ENCODE measurements at places on chromosomes 5 and 9.

GRCh38 chr5:180070756-180071530 is 616 bp downstream of the RNF130 start:
- DNase-seq: peak; percentile 57

DNA sequence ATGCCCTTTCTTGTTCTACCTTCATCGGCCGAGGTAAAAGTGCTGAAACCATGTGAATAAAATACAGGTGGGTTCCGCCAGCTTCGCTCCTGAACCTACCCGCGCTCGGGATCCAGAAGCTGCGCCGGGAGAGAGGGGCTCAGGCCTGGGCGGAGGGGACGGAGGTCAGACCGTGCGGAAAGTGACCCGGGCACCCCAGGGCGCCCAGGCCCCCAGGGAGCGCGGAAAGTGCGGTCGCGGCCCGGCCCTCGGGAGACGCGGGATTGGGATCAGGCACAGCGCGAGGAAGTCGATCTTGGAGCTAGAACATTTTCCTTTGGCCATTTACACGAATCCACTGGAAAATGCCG is 329 bp downstream of the SYK start:
- DNase-seq: no peak

GRCh38 chr9:682633-683508 is 158.6 kb upstream of the DMRT1 start:
- no peak for DNase-seq

- peak; percentile 80 for DNase-seq
Measured at GRCh38 chr5:149452007-149452664, 73.0 kb upstream of the IL17B start.

DNA sequence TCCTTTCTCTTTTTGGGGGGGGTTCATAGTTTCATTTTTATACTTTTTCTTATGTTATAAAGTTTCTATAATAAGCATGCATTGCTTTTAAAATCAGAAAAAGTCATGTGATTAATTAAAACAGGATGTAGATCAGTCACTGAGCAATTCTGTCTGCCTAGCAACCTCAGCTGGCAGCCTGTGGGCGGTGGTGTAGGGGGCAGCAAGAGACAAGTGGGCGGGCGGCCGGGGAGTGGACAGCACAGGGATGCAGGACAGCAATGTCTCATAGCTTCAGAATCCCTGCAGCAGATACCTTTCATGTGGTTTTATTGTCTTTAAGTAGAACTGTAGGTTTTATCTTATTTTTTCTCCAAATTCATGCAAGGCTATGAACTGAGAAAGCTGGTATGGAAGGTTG is 101.9 kb upstream of the S1PR3 start:
- no peak for DNase-seq

- peak; percentile 19 for DNase-seq
Measured at GRCh38 chr5:44048276-44048984, 340.8 kb downstream of the FGF10 start.

GRCh38 chr5:139222346-139222745 is 24.2 kb upstream of the SIL1 start:
- DNase-seq: no peak

GRCh38 chr5:108747774-108748400 is at the start of gene FER:
Gene FER (plus strand): TSS chr5:108747897. CDS start chr5:108798183, 50,286 bp downstream.
- DNase-seq: peak; percentile 73

- DNase-seq: no peak
Measured at GRCh38 chr5:174231956-174232487, 186.5 kb downstream of the NSG2 start.

DNA sequence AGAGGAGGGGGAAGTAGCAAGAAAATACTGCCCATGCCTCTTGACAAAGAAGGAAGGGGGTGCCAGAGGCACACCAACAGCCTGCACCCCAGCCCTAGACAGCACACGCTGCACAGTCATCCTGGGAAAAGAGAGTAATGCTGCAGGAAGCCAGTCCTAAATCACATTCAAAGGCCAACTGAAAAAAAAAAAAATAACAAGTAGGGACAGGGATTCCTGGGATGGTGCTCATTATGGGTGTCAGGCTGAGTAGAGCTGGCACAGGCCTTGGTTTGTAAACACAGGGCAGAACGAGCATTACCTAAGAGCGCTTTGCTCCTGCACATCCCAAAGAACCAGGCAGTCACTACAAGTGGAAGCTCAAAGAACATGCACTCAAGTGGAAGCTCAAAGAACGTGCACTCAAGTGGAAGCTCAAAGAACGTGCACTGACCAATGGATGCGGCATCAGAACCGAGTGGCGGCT is 7.8 kb downstream of the RAPGEF1 start:
- peak; percentile 73 for DNase-seq

GRCh38 chr5:149037817-149038216 is 25.0 kb downstream of the SH3TC2 start:
- DNase-seq: no peak

DNA sequence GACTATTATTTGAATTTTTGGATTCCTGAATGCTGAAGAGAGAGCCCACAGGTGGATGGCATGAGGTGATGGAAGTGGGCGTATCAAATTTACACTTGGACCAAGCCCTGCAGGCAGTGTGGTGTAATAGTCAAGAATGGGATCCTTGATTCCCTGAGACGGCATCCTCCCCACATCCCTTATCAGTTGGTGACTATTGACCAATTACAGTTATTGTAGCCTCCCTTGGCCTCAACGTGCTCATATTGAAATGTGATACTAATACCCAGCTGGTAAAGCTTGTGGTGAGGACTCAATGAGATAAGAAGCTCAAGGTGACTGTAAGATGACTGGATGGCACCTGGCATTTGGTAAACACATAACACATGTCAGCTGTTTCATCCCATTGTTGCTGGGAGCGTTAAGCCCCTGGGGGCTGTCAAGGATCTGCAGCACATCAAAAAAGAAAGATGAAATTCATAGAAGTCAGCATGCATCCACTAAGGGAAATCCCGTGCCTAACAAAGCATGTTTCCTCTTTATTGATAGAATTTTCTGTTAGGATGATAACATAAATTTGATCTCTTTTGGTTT is 65.6 kb upstream of the IRX2 start:
- DNase-seq: no peak

GRCh38 chr9:108213511-108213910 is 642.3 kb downstream of the ACTL7B start:
- no peak for DNase-seq

DNA sequence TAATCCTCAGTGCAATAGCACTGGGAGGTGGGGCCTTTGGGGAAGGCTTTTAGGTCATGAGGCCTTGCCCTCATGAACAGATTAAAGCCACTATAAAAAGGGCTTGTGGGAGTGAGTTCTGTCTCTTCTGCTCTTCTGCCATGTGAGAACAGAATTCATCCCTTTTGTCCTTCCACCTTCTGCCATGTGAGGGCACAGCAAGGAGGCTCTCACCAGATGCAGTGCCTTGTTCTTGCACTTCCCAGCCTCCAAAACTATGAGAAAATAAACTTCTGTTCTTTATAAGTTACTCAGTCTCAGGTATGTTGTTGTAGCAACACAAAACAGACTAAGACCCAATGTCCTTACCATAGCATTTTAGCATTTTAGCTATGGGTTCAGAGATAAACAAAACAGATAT is 81.7 kb upstream of the CPLX2 start:
- DNase-seq: no peak

- DNase-seq: no peak
Measured at GRCh38 chr9:38621434-38622287, 1.3 kb upstream of the ANKRD18A start.

DNA sequence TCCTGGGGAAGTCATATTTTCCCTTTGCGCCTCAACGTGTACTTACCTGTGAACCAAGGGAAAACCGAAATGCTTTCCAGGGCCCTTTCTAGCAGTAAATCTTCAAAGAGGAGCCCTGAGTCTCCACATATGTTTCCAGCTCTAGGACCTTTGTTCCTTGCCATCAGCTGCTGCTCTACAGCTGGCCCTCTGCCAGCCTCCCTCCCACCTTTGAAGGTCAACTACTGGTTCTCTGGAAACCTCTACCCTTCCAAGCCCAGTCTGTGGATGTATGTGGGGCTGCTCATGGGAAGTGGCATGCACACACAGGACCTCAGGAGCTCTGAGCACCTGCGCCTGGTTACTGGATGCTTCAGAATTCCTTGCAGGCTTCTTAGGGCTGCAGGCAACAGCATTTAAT is 117.2 kb downstream of the PSD2 start:
- DNase-seq: no peak

DNA sequence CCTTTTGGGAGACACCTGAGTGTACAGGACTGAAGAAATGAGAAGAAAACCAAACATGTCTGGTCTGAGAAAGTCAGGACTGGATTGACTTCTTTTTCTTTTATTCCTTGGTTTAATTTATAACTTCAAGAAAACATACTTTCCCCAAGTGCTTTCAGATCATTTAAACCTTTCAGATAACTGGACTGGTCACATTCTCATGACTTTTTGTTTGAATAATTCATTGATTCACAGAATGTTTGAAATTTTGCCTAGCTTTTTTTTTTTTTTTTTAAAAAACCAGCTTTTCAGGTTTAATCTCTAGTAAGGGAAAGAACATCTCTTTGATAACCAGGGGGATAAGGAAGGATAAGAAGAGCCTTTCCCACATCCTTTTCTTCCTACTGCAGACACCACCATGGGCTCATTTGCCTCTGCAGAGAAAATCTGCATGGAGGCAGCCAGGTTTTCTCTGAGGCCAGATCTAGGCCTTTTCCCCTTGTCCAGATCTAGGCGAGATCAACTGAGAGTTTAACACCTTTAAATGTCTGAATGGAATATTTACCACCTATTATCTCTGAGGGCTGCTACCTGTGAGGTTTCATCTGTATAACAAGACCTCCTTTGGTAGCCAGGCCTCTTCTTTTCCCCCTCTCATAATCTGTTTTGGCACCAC is 45.0 kb upstream of the SLC28A3 start:
- no peak for DNase-seq

DNA sequence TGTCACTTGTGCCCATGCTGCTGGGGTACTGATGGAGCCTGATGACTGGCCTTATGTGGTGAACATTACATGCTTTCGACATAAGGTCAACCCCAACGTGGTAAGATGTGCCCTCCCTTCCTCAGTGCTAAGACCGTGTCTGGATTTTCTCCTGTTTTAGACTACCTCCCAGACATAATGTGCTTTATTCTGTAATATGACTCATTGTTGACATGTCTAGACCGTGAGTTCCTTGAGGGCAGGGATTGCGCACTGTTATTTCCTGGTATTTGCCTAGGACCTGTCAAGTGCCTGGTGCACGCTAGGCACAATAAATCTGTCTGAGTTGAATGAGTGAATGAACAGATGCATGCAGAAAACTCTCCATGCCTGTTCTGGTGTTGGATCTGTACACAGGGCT is 346.0 kb downstream of the KDM4C start:
- peak; percentile 59 for DNase-seq

DNA sequence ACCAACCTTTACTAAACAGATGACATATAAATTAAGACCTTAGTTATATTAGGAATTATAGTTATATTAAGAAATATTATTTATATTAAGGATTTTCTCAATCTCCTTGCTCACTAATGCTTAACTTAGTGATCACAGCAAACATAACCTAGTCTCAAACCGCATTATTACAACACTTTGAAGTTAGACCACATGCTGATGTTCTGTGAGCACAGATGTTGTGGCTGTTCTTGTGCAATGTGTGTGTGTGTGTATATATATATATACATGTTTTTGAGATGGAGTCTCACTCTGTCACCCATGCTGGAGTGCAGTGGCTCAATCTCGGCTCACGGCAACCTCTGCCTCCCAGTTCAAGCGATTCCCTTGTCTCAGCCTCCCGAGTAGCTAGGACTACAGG is 20.5 kb downstream of the ELP1 start:
- DNase-seq: peak; percentile 69
